NCI-H526 (cell line): ENCODE measurements at places on chromosomes 11 and 22.

- no peak for DNase-seq
Observed at GRCh38 chr11:112753706-112754105, 207.5 kb upstream of the NCAM1 start.

- DNase-seq: no peak
Observed at GRCh38 chr11:125990244-125990643, 44.4 kb downstream of the VSIG10L2 start.

DNA sequence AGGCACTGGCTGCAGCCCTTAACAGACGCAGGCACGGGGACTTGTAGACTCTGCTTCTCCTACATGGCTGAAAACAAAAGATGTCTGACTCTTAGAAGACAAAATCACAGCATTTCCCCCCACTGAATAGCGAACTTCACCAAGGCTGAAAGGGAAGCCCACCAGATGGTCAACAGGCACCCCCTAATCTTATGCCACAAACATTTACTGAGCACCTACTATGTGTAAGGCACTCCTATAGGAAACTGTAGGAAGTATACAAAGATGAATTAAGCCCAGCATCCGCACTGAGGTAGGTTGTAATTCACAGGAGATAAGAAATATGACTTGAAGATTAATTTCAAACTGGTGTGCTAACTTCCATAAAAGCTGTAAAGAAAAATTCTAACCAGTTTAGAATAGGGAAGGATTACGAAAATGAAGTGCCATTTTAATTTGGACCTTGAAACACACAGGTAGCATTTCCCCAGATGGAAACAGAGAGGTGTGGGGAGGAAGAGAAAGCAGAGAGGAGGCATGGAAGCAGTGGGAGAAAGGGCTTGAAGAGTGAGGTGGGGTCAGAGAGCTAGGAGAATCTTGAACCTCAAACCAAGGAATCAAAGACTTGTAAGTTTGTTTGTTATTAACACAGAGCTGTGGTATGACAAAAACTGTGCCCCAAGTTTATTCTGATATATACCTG, 38.1 kb downstream of the NUMA1 start:
- no peak for DNase-seq

- DNase-seq: no peak
Observed at GRCh38 chr11:68032003-68032402, 1.5 kb downstream of the NDUFS8 start.

DNA sequence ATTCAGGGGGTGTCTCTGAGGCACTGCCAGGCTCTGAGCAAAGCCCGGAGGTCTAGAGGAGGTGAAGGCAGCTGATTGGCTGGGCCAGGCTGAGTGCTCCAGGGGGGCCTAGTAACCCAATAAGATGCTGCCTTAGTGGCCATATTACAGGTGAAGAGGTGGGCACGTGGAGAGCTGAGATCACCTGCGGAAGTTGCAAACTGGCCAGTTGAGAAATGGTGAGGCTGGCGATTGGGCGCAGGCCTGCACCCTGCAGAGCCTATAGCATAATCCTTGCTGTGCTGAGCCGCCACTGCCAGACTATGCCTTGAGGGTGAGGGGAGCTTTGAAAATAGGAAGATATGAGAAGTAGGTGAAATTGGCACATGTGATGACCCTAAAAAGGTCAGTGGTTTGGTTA, 21.7 kb downstream of the DERL3 start:
- no peak for DNase-seq

DNA sequence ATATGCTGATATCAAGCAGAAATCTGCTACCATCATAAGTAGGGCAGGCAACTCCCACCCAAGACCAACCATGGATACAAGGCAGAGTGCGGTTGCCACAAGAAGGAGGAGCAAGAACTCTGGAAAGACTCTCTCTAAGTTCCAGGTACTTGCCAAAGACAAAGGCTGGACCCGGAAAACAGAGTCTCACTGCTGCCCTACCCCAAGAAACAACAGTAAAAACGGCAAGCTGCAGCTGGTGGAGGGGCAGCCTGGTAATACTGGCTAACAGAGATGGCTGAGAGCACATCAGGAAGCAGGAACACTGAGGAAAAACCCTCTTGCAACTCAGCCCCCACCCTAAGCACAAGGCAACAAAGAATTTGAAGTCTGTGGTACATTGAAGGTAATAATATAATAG, 27.7 kb upstream of the NXPE2 start:
- no peak for DNase-seq

GRCh38 chr22:49619301-49619700, 208.4 kb downstream of the BRD1 start:
- DNase-seq: no peak
